ENCODE measurements at places on chromosomes 4 and X. TPM values are rescaled to one million over a fixed set of nuclear protein-coding genes. Genes with fewer than 3 reads are reported as not detected.

The SPANXA1 gene
- not detected for total RNA-seq

The TMEM47 gene
- total RNA-seq: not detected

The JCHAIN gene
- not detected for total RNA-seq

The TSPAN7 gene
- not detected for total RNA-seq

The UCP1 gene
- total RNA-seq: not detected

The MAGEE2 gene
- not detected for total RNA-seq

The AKAP4 gene
- not detected for total RNA-seq

The NR3C2 gene
- 0.29 TPM for total RNA-seq

The CXCL8 gene
- 10.7 TPM for total RNA-seq

The MCF2 gene
- 0.52 TPM for total RNA-seq

The ZDHHC15 gene
- total RNA-seq: 0.24 TPM

The STATH gene
- total RNA-seq: not detected

The SPANXN5 gene
- not detected for total RNA-seq

DNA sequence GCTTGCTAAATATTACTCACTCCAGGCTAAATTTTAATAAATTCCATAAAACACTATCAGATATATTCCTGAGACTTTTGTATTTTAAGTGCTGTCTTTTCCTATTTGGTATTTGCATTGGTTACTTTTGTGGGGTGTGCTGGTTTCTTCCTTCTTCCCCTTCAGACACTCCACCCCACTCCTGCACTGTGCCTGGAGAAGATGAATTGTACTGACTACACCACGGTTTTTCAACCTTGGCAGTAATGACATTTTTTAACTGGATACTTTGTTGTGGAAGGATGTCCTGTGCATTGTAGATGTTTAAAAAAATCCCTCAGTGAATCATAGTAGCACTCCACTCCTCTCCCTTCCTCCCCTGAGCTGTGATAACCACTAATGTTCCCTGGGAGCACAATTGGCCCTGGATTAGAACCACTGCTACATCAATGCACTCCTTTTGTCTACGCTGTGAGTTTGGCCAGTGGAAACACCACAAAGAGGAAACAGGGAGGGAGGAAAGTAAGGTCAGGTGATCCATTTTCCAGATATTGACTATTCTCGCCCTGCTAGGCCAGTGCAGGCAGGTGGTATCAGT lies 36.3 kb downstream of the SNCA start:
- H3K27me3 ChIP-seq: peaks cover 2% of the 10 kb centered on the region
- H3K27ac ChIP-seq: no peak overlapping the region
- DNase-seq: no peak
- H3K4me3 ChIP-seq: no peak overlapping the region
- H3K36me3 ChIP-seq: no peaks in the 10 kb centered on the region

- DNase-seq: no peak
- no peaks in the 10 kb centered on the region for H3K4me1 ChIP-seq
- H3K4me3 ChIP-seq: no peak overlapping the region
These were observed 738.2 kb downstream of the ADGRL3 start for GRCh38 chr4:61938250-61938846.

- no peak overlapping the region for H3K27ac ChIP-seq
- DNase-seq: no peak
These were observed 848.6 kb upstream of the PABPC4L start for GRCh38 chr4:135050086-135050717.

GRCh38 chrX:95059909-95060308 lies 1385.9 kb downstream of the FAM133A start:
- H3K27me3 ChIP-seq: no peaks in the 10 kb centered on the region
- no peaks in the 10 kb centered on the region for H3K36me3 ChIP-seq
- H3K4me1 ChIP-seq: no peaks in the 10 kb centered on the region
- H3K27ac ChIP-seq: no peak overlapping the region
- no peak for DNase-seq

DNA sequence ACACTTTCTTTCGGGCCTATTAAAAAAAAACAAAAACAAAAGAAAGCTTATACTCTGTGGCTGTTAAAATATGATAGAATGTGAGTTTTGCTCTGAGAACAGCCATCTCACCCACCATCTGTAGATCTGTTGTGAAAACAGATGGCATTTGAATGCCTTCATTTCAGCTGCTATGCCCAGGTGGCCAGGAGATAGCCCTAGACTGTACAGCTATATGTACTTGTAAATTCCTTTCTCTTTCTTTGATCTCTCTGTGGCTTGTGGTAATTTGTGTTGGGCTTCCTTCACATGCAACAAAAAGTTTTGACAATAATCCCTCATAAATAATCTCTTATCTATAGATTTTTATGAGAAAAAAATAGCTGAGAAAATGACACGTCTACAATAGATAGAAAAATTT lies 38.1 kb downstream of the PNPLA4 start:
- no peaks in the 10 kb centered on the region for H3K4me1 ChIP-seq
- H3K27ac ChIP-seq: no peak overlapping the region
- no peaks in the 10 kb centered on the region for H3K27me3 ChIP-seq

DNA sequence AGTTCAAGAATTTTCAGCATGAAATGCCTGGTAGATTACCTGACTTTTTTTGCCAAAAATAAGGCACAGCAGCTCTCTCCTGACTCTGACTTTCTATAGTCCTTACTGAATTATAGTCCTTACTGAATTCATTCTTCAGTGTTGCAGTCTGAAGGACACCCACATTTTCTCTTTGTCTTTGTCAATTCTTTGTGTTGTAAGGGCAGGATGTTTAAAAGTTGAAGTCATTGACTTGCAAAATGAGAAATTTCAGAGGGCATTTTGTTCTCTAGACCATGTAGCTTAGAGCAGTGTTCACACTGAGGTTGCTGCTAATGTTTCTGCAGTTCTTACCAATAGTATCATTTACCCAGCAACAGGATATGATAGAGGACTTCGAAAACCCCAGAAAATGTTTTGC lies 168.0 kb downstream of the SOWAHB start:
- DNase-seq: no peak
- peaks cover 5% of the 10 kb centered on the region for H3K27me3 ChIP-seq
- H3K27ac ChIP-seq: no peak overlapping the region
- H3K4me1 ChIP-seq: no peaks in the 10 kb centered on the region
- H3K36me3 ChIP-seq: no peaks in the 10 kb centered on the region

- H3K4me1 ChIP-seq: no peaks in the 10 kb centered on the region
- H3K27ac ChIP-seq: no peak overlapping the region
- H3K4me3 ChIP-seq: no peak overlapping the region
- no peaks in the 10 kb centered on the region for H3K27me3 ChIP-seq
- no peak for DNase-seq
These were observed 277.5 kb downstream of the IL15 start for GRCh38 chr4:141913928-141914327.

DNA sequence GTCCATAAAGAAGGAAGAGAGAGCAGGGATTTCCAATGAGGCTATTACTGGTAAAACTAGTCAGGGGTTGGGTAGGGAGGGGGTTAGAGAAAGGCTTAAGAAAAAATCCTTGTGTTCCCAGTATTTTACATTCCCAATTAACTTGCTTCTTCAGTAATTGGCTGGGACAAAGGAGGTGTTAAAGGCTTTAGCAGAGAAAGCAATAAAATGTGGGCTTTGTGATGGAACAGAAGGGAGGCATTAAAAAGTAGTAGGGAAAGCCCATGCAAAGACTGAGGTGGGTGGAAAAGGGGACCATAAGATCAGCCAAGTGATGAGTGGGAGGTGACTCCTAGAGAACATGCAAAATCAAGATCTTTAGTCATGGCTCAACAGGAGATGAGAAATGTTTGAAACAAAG lies 1467.2 kb downstream of the RPA4 start:
- no peak overlapping the region for H3K27ac ChIP-seq
- H3K36me3 ChIP-seq: no peaks in the 10 kb centered on the region
- H3K27me3 ChIP-seq: no peaks in the 10 kb centered on the region
- no peak for DNase-seq
- H3K4me3 ChIP-seq: no peak overlapping the region

DNA sequence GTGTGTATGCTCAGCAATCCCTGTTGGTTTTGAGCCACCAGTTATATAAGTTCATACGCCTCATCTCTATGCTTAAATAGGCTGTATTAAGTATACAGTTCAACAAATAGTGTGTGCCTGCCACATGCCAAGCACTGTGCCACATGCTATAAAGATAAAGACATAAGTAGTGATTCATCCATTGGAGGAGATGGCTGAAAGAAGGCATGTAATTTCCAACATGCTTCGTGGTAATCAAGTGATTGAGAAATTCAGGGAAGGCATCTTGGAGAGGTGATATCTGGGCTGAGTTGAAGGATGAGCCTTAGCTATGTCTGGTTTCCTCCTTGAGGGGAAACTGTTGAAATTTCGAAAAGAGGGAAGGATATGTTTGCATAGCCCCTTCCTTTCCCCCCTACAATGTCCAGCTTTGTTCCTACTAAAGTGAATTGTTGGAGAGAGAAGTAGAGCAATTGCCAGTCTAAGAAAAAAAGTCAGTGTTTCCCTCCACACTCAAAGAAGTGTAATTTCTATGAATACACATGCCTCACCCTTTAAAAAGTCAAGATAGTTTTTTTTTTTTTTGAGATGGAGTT lies 96.5 kb downstream of the ARHGAP10 start:
- DNase-seq: no peak
- peaks cover 5% of the 10 kb centered on the region for H3K4me1 ChIP-seq
- no peak overlapping the region for H3K27ac ChIP-seq
- H3K4me3 ChIP-seq: no peak overlapping the region
- no peaks in the 10 kb centered on the region for H3K27me3 ChIP-seq

DNA sequence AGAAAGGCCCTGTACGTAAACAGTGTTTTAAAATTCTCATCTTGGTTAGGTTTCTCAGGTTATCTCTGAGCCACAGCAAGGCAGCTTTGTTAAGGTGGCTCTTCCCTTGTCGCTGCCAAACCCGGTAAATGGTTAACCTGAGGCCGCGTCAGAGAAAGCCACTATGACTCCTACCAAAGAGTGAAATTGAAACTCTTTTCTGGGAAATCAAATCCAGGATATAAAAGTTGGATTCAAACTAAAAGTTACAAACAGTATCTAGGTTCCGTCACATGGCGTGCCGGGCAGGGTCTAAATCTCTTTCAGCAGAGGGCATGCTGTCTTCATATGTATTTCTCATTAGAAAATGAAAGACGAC lies 433 bp downstream of the MMAA start:
- peak overlapping the region; percentile 99 for H3K27ac ChIP-seq
- H3K36me3 ChIP-seq: peaks cover 20% of the 10 kb centered on the region
- peaks cover 48% of the 10 kb centered on the region for H3K4me1 ChIP-seq
- DNase-seq: peak; percentile 47
- peaks cover 2% of the 10 kb centered on the region for H3K27me3 ChIP-seq

DNA sequence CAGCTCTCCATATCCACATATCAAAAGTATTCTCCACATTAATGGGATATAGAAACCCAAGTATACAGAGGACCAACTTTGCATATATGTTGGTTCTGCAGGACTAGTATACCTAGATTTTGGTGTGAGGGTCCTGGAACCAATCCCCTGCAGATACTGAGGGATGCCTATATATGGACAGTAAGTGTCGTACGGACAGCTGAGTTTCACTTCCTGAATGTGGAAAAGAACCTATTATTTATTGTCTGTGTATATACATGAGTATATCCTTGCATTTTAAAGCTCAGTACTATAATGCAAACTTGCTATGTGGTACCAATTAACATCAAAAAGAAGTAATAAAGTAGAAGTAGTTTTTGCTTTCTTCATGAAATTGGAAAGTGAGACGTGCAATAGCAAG lies 101.9 kb downstream of the FBXW7 start:
- peaks cover 24% of the 10 kb centered on the region for H3K4me1 ChIP-seq
- H3K36me3 ChIP-seq: peaks cover 13% of the 10 kb centered on the region
- H3K4me3 ChIP-seq: no peak overlapping the region

GRCh38 chrX:110192516-110192915 lies 125.4 kb downstream of the AMMECR1 start:
- no peak for DNase-seq
- H3K27me3 ChIP-seq: no peaks in the 10 kb centered on the region
- peaks cover 6% of the 10 kb centered on the region for H3K36me3 ChIP-seq
- H3K4me3 ChIP-seq: no peak overlapping the region

DNA sequence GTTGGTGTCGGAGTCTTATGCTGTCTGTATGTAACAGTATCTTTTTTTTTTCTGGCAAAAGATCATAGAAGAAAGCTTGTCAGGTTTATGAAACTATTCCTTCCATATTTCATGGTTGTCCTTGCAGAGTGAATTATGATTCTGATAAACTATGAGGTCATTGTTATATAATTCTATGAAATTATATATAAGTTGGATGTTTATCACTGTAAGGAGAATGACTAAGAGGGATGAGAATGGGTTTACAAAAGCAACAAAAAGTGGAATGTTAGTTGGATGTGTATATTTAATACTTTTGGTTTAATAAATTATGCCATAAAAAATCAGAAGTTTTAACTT lies 43.1 kb downstream of the RAPGEF2 start:
- no peaks in the 10 kb centered on the region for H3K36me3 ChIP-seq
- no peaks in the 10 kb centered on the region for H3K27me3 ChIP-seq
- no peak overlapping the region for H3K27ac ChIP-seq

GRCh38 chr4:185210102-185210981 lies 944 bp downstream of the SNX25 start:
- peak overlapping the region; percentile 86 for H3K27ac ChIP-seq
- peaks cover 29% of the 10 kb centered on the region for H3K4me1 ChIP-seq
- H3K36me3 ChIP-seq: peaks cover 6% of the 10 kb centered on the region
- peaks cover 4% of the 10 kb centered on the region for H3K27me3 ChIP-seq

- no peak overlapping the region for H3K27ac ChIP-seq
- no peaks in the 10 kb centered on the region for H3K4me1 ChIP-seq
- no peak overlapping the region for H3K4me3 ChIP-seq
- no peaks in the 10 kb centered on the region for H3K27me3 ChIP-seq
These were observed 61.5 kb downstream of the NSD2 start for GRCh38 chr4:1932736-1933135.

DNA sequence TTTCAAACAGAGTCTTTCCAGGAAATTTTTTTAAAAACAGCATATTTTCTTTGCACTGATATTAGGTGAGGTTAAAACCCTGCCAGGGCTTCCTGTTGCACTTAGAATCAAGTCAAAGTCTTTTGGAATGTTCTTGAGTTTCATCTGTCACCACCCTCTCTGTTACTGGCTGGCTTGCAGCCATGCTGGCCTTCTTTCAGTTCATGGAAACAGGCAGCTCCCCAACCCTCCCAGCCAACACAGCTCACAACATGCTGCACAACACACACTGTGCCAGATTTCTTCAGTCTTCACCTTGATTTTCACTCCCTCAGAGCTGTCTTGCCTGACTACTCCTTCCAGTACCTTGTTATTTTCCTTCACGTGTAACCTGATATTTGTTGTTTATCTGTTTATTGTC lies 129.5 kb downstream of the KCNIP4 start:
- H3K4me1 ChIP-seq: no peaks in the 10 kb centered on the region
- no peaks in the 10 kb centered on the region for H3K36me3 ChIP-seq
- no peak for DNase-seq
- no peaks in the 10 kb centered on the region for H3K27me3 ChIP-seq

DNA sequence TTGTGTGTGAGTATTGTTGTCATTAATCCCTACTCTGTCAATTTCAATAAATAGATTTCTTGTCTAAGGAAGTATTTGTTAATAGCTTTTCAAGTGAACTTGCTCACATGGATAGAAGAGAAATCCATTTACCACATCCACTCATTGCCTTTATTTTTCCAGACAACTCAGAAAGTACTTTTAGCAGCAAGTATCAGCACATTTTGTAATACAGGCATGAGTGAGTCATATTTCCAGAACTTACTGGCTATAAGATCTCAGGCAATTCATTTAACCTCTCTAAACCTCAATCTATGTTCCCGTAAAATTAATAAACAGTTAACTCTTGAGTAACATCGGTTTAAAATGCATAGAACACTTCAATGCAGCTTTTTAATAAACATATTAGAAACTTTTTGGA lies 317.9 kb upstream of the PCDH7 start:
- H3K27ac ChIP-seq: no peak overlapping the region
- no peaks in the 10 kb centered on the region for H3K27me3 ChIP-seq
- no peaks in the 10 kb centered on the region for H3K36me3 ChIP-seq
- no peak for DNase-seq
- no peak overlapping the region for H3K4me3 ChIP-seq
- no peaks in the 10 kb centered on the region for H3K4me1 ChIP-seq

Data from activated T-helper 1 cell treated with anti-CD3 and anti-CD28 coated beads, Interleukin-12 subunit alpha, Interleukin-12 subunit beta, Interleukin-2, Interleukin-4 antibody, amounts not matched to agents 30 ng/mL and 10 ng/mL and 1 ng/mL, durations not matched to agents 14 hours and 24 hours and 36 hours (primary cell).